T-helper 17 cell (primary cell): ENCODE measurements at places on chromosomes 2 and 18. TPM values are rescaled to one million over a fixed set of nuclear protein-coding genes. Genes with fewer than 3 reads are reported as not detected.

Gene CD226
- 128 TPM for total RNA-seq

Gene CARF
- total RNA-seq: 11.5 TPM

Gene EMILIN1
- 1.7 TPM for total RNA-seq

Gene EVX2
- total RNA-seq: not detected

Gene LCT
- 0.07 TPM for total RNA-seq

Gene ALK
- total RNA-seq: not detected

Gene NXPH2
- not detected for total RNA-seq

Gene FBXO36
- 0.75 TPM for total RNA-seq

Gene GULP1
- total RNA-seq: not detected
